ENCODE measurements at places on chromosomes 1 and 21.

DNA sequence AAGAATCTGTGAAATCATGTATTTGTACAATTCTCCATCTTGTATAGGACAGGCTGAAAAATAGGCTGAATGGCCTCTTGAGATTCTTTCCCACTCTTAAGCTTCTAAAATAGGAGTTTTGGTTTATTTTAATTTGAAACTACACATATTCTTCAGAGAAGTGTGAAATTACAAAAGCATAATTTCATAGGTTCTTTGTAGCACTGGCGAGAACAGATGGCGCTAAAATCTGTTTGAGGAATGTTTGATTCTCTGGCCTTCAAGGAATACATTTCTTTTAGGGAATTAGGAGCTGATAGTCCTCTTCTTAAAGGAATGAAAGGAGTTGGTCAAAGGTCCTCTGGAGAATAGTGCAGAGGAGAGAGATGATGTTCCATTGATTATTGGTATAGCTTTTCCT is 44.9 kb downstream of the CC2D1B start:
- no peak for DNase-seq

DNA sequence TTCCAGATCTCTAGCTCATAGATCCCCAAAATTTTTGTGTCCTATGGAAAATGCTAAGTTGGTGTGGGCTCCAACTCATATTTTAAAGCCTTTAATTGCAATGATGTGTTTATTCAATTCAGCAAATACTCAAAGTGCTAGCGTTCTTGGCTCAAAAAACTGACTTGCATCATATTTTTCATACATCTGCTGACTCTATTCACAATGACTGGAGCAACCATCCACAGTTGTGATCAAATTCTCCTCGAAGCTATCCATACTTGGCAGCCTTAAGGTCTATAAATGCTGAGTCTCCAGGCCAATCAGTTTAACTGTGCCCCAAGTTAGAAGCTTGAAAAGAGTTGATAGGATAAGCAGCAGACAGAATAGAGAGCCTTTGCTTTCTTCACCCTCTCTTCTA is 2.9 kb upstream of the ATP1A1 start:
- no peak for DNase-seq

GRCh38 chr1:46302641-46303037 is 777 bp downstream of the LRRC41 start:
- DNase-seq: no peak

- no peak for DNase-seq
Observed at GRCh38 chr1:192979542-192979941, 79.6 kb downstream of the UCHL5 start.

GRCh38 chr1:82818586-82818985 is 1017.9 kb downstream of the ADGRL2 start:
- DNase-seq: peak; percentile 14

GRCh38 chr21:37365517-37366481 is 774 bp upstream of the DYRK1A start:
- DNase-seq: no peak

- no peak for DNase-seq
Observed at GRCh38 chr1:106961646-106962045, 94.8 kb upstream of the PRMT6 start.

GRCh38 chr1:48356901-48357300 is 115.1 kb downstream of the SPATA6 start:
- no peak for DNase-seq

DNA sequence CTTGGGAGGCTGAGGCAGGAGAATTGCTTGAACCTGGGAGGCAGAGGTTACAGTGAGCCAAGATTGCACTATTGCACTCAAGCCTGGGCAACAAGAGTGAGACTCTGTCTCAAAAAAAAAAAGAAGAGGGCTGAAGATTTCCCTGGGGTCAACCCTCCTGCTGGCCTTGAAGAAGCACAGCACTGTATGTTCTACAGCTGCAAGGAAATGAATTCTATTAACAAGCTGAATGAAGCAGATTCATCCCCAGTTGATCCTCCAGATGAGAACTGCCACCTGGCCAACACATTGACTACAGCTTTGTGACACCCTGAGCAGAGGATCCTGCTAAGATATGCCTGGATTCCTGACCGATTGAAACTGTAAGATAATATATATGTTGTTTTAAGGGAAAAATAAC is 129.5 kb downstream of the ADSS2 start:
- DNase-seq: no peak

GRCh38 chr1:119116725-119117124 is 23.7 kb downstream of the WARS2 start:
- DNase-seq: no peak

DNA sequence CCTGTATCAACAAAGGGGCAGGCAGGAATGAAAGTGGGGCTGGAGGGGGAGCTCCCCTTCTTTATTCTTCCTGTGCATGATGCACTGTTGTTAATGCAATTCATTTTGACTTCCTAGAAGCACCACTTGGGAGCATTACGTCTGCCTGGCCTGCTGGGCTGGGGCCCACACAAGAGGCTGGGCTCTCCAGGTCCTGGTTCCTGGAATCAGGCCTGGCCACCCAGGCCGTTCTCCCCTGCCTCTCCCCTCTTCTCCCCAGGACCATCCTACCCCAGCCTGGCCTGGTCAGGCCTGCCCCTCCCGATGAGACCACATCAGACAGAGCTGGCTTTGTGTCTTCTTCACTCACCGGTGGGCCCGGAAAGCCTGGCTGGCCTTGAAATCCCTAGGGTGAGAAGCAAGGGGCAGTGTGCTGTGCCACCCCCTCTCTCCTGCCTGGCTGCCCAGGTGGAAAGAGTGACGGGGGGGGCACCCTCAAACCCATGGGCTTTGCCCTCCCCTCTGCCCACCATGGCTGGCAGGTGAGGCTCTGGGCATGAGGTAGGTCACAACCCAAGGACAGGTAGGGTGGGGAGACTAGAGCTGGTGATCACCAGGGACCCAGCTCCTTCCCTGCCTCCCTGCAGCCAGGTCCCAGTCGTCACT is 20.7 kb upstream of the PEF1 start:
- DNase-seq: no peak

- DNase-seq: no peak
Observed at GRCh38 chr1:12499539-12500240, 118.3 kb downstream of the DHRS3 start.

DNA sequence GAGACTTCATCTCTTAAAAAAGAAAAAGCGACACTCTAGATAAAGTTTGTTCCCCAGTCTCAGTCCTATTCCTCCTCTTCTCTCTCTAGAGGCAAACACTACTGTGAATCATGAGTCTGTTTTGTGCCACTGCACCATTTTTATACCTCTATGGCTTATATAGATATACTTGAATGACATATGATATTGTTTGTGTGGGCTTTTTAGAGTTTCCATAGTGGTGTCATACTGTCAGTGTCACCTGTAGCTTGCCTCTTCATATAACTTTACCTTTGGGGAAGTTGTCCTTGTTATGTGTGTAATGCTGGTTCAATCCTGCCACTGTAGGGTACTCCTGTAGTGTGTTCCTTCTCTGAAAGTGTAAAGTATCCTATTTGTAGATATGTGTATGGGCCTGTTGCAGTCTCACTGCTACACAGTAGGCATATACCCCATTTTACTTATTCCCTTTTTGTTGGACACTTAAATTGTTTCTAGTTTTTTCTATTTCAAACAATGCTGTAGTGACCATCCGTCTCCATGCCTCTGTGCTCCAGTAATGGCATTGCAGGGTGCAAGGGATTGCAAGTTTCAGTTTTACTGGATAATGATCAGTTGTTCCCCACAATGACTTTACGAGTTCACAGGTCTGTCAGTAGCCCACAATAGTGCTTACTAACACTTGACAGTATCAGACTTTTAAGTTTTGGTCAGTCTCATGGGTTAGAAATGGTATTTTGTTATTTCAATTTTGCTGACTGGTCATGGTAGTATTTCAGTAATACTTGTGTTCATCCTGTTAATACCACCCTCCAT is 2.7 kb downstream of the PRMT2 start:
- DNase-seq: no peak

DNA sequence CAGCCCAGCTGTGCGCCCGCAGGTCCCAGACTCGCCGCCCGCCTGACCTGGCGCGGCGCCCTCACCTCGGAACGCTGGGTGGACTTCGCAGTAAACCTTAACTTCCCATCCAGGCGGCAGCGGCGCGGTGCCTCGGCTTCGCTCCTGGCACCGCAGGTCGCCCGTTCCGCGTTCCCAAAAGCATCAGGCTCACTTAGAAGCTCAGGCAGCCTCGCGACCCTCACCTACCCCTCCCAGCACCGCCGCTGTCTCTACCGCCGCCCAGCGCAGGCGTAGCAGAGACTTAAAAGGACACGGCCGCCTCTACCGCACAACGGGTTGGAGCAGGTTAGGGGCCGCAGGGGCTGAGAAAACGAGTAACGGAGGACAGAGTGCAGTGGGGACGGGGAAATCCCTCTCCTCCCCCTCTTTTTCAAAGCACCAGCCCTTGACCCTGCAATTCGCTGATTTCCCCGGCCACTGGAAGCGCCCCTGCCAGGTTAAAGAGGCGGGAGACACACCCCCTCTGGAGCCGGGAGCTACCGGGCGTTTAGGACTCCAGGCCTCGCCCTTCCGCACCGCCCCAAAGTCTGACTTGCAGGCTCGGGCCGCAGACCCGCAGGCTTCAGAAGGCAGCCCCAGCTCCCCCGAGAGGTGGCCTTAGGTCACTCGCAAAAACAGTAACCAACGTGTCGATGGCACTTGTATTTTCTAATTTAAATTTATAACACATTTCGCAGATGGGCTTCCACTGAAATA is 328.5 kb downstream of the FAM72C start:
- DNase-seq: no peak

Measured in NCI-H1417 treated with DMSO at 0.1 percent for 48 hours (cell line).